ENCODE measurements at places on chromosomes 13 and 19.

GRCh38 chr13:54232700-54233099 lies 1204.1 kb downstream of the OLFM4 start:
- DNase-seq = no peak

- DNase-seq = no peak
These were observed 53.6 kb downstream of the GATAD2A start for GRCh38 chr19:19459073-19459472.

DNA sequence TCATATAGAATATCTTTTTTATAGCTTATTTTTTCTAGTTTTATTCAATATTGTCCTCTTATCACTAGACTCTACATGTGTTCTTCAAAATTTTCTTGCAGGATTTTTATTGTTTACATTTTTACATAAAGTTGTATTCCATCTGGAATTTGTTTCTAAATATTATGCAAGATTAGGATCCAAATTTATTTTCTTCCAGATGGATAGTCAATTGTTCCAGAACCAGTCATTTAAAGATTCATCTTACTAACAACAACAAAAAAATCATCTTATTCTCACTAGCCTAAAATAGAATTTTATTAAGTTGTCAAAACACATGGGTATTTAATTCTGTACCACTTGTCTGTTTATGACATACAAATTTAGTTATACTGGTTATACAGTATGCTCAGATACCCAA lies 390.4 kb upstream of the GPC6 start:
- DNase-seq = no peak

- no peak for DNase-seq
These were observed 675 bp upstream of the PGPEP1 start for GRCh38 chr19:18339723-18340122.

DNA sequence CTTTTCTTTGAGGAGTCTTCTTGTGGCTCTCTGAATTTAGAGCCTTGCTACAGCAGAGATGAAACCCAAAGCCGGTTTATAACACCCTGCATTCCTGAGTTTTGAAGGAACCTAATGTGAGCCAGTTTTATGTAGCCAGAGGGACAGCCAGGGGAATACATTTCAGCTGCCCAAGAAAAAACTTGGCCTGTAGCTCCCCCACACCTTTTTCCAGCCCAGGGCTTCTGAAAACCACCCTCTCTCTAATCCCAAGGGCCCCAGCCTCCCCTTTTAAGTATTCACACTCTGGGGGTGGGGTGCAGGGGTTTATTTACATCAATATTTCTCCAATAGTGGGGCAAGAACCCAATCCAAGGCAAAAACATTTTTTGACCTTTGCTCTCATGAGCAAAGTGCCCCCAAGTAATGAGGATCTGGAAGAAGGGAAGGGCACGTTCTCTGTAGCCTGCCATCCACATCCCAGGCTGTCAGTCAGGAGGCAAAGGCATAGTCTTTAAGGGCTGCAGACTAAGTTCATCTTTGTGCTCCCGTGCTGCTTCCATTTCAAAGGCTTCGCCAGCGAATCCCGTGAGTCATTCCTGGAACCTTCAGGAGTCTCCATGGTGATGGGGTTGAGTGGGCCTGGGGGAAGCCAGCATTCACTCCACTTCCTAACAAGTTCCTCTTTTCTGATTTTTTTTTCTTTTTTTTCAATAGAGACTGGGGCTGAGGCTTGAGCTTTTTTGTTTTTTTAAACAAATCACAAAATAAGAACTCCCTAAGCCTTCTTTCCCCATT lies 33.2 kb upstream of the MEDAG start:
- DNase-seq = no peak

DNA sequence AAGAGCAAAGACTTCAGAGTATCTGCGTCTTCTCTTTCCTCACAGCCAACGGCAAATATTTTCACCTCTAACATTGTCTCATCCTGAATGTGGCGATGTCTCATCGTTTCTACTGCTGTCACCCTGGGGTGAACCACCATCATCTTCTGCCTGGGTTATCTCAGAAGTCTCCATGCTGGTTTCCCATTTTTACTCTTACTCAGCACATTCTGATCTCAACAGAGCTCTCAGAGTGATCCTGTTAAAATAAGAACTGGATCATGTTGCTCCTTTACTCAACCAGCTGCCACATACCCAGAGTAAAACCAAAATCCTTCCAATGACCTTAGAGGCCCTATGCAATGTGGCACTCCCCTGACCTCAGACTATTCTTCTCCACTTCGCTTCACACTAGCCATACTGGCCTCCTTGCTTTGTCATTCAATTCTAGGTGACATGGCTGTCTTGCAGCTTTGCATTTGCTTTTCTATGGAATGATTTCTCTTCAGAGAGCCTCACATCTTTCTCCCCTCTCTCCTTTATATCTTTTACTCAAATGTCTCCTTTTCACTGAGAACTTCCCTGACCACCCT lies 7.8 kb upstream of the OLFM4 start:
- DNase-seq = no peak

DNA sequence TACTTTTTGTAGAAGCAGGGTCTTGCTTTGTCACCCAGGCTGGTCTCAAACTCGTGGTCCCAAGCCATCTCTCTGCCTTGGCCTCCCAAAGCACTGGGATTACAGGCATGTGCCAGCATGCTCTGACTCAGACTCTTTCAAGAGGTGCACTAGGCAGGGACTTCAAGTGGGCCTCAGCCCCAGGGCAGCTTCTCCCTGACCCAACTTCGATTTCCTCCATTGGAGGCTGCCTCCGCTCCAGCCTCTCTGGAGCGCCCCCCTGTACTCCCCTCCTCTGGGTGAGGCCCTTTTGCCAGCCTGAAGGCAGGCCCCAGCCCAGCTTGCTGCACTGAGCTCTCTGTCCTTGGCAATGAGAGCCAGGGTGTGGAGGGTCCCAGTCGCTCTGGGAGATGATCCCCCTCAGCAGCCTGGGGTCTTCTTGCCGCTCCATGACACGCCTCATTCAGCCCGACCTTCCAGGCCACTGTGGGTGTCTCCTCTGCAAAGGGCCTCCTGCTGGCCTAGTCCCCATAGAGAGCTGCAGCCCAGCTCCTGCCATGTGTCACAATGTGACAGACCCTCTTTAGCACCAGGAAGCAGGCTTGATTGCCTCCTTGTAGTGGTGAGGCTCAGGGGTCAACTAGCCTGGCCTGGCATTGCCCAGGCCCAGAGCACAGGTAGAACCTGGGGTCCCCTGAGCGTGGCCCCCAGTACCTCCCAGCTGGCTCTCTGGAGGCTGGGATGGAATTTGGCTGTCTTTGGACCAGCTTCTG lies 16.4 kb downstream of the CARM1 start:
- no peak for DNase-seq

GRCh38 chr19:30449078-30449590 lies 77.0 kb downstream of the ZNF536 start:
- DNase-seq = no peak

DNA sequence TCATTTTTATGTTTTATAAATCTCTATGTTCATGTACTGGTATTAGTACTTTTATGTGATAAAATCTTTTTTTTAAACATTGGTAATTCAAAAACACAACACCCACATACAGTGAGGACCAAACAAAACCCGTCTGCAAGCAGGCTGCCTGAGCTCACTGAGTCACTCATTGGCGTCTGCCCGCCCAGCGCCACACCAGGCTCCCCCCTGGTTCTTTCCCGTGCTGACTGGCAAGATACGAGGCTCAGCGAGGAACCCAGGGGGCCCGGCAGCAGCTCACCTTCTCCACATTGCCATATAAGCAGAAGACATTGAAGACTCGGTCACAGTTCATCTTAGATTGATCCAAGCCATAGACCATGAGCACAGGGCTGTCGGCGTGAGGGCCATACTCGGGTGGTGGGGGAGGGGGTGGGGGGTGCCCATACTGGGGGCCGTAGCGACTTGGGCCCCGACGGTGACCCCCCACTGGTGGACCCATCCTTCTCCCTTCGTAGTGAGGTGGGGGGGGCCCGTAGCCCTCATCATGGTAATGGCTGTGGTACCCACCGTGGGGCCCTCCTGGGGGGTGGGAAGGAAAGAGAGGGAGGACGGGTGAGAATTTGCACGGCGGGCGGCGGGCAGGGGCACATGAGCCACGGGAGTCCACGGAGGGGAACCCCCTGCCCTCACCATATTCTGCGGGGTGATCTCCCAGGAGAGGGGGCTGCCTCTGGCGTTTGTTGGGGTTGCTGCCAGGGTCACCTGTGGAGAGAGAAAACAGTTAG lies 8.4 kb upstream of the ECH1 start:
- no peak for DNase-seq

- peak; percentile 46 for DNase-seq
These were observed 629 bp downstream of the IZUMO4 start for GRCh38 chr19:2097203-2097885.

DNA sequence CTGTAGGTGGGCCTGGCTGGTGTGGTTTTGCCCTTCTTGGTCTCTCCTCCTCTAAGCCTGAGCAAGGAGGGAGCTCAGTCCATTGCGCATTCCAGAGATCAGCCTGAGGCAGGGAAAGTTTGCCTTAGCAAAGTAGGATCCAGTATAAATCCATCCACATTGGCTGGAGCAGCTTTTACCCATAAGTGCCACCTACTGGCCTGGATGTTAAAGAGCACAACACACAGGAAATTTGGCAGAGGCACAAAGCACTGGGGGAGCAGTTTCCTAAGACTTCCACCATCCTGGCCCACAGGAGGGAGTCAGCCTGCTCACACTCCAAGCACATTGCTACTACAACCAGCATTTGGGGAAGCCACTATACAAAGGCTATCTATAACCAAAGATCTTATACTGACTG lies 1124.2 kb downstream of the SLITRK1 start:
- DNase-seq = no peak

- no peak for DNase-seq
These were observed 126.2 kb downstream of the LMO7 start for GRCh38 chr13:75762076-75762937.

- no peak for DNase-seq
These were observed 46.6 kb downstream of the PIN1 start for GRCh38 chr19:9881720-9882119.

GRCh38 chr13:42102961-42103865 lies 54.8 kb downstream of the DGKH start:
- DNase-seq = no peak

DNA sequence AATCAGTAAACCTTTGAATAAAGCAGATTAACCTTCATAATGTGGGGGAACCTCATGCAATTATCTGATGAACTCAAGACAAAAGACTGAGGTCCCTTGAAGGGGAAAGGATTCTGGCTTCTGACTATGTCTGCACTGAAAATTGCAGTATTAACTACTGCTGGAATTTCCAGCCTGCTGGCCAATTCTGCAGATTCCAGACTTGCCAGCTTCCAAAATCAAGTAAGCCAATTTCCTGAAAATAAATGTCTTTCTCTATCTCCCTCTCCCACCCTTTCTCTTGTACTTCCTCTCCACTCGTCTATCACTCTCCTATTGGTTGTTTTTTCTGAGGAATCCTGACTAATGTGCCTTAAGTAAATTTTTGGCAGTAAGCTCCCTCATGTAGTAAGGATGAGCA lies 1479.9 kb upstream of the PRR20A start:
- no peak for DNase-seq

- DNase-seq = no peak
These were observed 15.3 kb downstream of the NACC1 start for GRCh38 chr19:13133241-13133870.
